NCI-H460 (cell line): ENCODE measurements at places on chromosomes 11 and 22.

DNA sequence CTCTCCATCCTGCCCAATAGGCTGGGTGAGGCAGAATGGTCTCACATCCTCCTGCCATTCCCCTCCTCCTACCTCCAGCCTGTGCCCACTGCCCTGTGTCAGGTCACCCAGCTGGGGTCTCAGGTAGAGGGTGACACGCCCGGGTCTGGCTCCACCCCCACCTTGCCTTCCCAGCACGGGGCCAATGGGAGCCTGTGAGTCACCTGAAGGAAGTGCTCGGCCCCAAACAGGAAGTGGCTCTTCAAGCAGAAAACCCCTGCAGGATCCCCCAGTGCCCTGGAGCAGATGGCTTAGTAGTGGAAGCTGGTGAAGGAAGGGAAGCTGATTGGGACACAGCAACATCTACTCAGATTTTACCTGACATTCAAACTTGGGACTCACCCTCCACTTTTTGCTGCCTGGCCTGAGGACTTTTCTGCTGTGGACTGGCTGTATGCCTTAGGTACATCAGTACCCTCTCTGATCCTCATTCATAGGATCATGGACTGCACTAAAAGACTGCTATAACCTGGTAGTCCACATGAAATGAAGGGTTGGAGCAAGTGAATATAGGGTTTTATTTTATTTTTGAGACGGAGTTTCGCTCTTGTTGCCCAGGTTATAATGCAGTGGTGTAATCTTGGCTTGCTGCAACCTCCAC lies 33.4 kb downstream of the GDPD5 start:
- DNase-seq = no peak

- DNase-seq = no peak
Measured at GRCh38 chr11:17446482-17446881, 30.2 kb downstream of the ABCC8 start.

DNA sequence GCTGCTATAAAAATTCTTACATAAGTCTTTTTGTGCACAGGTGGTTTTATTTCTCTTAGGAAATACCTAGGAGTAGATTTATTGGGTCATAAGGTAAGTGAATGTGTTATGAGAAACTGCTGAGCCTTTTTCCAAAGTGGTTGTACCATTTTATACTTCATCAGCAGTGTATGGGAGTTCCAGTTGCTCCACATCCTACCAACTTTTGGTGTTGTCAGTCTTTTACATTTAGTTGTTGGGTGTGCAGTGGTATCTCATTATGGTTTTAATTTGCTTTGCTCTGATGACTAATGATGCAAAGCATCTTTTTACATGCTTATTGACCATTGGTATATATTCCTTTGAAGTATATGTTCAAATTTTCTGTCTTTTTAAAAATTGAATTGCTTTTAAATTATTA lies 3.1 kb downstream of the CAT start:
- no peak for DNase-seq

DNA sequence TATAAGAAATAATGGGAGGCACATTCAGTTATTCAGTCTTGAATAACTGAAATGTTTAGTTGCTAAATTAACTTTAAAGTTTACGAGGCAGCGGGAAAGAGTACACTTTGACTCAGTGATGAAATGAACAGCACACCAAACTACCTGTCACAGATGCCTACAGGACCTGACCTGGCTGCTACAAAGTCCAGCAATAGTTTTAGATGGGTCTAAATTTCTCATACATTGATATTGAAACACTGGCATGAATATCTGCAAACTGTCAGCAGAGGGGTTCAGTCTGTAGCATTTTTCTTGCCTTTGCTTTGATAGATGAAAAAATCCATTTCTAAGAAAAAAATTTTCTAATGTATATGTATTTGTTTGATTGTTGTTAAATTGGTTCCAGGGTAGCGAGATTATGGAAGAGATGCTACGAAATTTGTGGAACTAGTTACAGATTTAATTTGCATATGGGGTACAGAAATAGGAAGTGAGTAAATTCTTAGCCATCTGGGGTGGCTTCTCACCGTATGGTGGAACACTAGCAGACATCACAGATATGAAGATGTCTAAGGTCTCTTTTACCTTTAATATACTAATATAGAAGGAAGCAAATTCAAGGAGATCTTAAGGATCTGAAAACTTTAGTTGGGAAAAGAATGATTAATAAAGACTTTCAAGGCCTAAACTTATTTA lies 20.8 kb upstream of the GAB2 start:
- DNase-seq = no peak

- no peak for DNase-seq
Measured at GRCh38 chr22:36056980-36057379, 28.4 kb upstream of the RBFOX2 start.

- DNase-seq = no peak
Measured at GRCh38 chr11:16985297-16985696, 28.9 kb downstream of the PLEKHA7 start.

DNA sequence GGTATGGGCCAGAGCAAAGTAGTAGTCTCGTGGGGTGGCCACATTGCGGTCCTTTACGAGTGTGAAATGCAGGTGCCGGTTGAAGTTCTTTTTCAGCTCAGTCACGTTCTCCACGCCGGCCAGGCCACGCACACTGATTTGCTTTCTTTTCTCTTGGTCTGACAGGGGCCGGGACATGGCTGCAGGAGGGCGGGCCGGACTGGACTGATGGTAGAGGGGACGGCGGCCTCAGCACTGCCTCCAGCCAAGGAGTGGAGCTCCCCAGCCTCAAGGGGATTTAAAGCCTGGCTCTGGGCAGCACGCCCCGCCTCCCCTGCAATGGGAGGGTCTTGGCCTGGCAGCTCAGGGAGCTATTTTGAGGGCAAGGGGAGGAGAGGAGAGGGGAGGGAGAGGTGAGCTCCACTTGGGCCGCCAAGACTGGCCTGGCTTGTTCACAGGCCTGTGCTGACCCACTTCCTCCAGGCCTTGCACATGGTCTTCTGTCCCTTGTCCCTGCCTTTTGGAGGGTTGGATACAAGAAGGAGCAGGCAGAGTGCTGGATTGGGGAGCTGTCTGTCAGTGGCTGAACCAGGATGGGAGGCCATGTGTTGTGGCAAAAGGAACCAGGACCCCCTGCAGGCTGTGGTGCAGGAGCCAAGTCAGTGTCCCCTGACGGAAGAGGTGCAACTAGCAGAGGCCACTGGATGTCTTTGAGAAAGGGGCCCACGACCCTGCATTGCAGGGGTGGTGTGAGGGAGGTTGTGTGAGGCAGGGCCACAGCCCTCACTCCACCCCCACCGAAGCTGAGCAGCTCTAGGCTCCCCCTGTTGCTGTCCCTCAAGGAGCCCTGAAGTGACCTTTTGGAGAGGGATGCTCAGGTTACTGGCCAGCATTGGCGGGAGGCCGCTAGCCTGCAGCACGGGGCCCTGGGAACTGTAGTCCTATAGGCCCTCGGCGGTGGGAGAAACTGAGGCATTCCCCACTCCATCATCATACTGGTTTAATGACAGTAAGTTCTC lies at the start of gene PYGM:
PYGM (minus strand) TSS at position 253 of the 998 bp plus-strand sequence; CDS start at position 177, 76 bp downstream.
- no peak for DNase-seq

DNA sequence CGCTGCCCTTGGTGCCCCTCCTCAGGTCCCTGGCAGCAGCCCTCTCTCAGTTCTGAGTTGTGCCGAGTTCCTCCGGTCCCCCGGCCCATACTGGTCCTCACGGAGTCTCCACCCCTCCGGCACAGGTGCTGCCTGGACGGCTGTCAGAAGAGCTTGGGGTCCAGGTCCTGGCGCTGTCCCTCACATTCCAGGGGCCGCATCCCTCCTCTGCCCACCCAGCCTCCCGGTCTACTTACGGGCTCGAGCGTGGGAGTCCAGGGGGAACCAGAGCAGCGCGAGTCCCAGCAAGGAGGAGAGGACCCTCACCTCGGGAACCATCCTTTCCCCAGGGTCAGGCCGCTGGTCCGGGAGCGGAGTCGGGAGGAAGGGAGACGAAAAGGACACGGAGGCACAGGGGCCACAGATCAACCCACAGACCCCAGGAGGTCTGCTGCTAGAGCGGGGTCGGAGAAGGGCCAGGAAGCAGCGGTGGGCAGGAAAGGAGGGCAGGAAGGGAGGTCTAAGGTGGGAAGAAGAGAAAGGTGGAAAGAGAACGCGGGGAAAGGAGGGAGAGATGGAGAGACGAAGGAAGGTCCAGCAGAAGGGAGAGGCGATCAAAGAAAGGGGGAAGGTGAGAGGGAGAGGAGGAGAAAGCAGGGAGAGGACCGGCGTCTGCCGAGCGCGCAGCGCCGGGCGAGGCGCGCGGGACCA lies 510 bp downstream of the CHRDL2 start:
- DNase-seq = no peak
